Panc1 (cell line): ENCODE measurements at places on chromosomes 11 and 22.

- DNase-seq: no peak
These were observed 433.3 kb downstream of the BUD13 start for GRCh38 chr11:116339306-116340098.

DNA sequence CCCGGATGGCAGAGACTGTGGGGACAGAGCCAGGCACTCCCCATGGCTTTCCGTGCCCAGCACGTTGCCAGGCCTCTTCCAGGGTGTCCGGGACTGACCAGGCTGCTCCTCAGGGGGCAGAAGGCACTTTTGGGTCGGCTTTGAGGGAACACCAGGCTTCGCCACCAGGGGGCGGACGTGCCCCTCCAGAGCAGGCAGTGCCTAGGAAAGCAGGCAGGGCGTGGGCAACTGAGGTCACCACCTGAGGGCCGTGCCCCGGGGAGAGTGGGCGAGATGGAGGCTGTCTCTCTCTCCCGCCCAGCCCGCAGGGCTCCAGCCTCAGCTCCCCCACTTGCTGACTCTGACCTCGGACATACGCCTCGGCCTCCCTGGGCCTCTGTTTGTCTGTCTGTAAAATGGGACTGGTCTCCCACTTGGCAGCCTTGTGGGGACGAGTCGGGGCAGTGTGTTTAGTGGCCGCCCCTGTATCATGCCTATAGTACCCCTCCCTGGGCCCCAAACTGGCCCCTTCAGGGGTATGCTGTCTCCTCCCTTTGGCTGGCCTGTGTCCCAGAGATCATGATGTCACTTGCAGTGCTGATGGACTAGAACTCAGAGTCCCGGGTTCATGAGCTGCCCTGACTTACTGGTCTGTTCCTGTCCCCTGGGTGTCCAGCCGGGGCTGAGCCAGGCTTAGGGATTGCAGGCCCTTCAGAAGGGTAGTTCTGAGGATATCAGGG, 4.4 kb upstream of the PRR5 start:
- DNase-seq: peak; percentile 42

DNA sequence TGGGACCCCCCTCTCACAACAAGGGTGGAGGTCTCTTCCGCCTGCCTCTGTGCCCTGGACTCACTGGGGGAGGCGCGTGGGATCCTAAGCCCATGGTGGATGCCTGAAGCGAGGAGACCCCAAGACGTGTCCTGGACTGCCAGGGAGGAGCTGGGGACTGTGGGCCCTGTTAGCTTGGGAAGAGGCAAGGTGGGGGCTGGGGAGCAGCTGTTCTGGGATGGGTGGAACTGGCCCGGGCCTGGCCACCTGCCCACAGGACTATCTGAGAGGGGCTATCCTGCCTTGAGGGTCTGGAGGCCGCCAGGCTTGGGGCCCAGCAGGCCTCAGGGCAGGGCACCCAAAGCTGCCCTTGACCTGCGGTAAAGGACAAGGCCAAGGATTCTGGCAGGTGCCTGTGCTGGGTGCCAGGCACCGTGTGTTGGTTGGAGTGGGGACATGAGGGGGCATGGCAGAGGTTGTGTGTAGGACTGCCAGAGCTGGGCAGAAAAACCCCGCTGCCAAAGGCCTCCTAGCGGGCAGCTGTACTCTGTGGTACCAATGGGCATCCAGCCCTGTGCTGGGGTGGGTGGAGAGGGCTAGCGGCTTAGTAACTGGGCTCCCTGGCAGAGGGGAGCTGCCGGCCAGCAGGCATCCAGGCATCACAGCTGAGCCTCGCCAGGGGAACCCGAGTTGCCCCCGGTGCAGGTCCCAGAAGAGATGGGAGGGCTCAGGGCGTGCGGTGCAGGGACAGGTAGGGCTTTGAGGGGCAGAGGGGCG, 670 bp downstream of the LSP1 start:
- DNase-seq: no peak

GRCh38 chr11:35223371-35223796, 84.4 kb downstream of the CD44 start:
- no peak for DNase-seq

GRCh38 chr11:108204929-108205499, 17.4 kb downstream of the NPAT start:
- DNase-seq: no peak

GRCh38 chr22:30272781-30273601, 6.3 kb upstream of the OSM start:
- DNase-seq: no peak

DNA sequence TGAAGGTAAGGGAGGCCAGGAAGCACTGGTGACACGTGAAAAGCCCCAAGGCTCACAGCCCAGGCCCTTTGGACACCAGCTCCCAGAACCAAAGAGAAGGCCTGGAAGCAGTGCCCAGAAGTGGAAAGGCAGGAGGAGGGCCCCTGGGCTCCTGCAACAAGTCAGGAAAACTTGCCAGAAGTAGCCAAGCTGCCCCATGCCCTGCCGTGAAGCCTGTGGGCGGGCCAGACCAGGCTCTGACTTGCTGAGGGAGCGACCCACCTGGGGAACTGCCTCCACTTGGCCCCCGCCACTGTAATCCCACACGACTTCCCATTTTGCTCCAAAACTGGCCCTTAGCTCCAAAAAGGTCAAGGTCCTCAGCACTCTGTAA, 51.3 kb upstream of the ARFGAP3 start:
- no peak for DNase-seq
